Renal pelvis (tissue), 12 donors: ENCODE measurements at places on chromosomes 3 and 15. TPM values are rescaled to one million over a fixed set of nuclear protein-coding genes. Genes with fewer than 3 reads are reported as not detected.

Gene CEMIP
- 7.0 TPM for polyA plus RNA-seq

Gene TLR9
- polyA plus RNA-seq, result 0.09 TPM

Gene RFC4
- 47.6 TPM for polyA plus RNA-seq

DNA sequence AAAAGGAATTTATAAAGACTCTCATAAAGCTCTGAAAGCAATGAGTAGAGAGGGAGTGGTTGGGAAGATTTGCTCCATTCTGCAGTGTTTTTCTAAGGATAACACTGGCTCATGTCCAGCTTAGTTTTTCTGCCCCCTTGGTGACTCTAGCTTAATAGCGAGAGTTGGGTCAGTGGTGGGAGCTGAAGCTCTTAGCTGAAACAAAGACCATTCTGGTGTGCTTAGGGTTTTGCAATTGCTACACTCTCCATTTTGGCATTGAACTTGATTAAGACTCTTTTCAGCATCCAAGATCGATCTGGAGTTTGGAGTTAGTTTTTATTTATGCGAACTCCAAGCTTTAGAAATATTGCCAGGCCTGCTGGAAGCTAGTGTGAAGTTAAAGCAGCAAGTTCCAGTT is 98.0 kb downstream of the ATG7 start:
- DNase-seq, result no peak

GRCh38 chr3:30819067-30819798 is 75.2 kb downstream of the GADL1 start:
- no peak for DNase-seq

DNA sequence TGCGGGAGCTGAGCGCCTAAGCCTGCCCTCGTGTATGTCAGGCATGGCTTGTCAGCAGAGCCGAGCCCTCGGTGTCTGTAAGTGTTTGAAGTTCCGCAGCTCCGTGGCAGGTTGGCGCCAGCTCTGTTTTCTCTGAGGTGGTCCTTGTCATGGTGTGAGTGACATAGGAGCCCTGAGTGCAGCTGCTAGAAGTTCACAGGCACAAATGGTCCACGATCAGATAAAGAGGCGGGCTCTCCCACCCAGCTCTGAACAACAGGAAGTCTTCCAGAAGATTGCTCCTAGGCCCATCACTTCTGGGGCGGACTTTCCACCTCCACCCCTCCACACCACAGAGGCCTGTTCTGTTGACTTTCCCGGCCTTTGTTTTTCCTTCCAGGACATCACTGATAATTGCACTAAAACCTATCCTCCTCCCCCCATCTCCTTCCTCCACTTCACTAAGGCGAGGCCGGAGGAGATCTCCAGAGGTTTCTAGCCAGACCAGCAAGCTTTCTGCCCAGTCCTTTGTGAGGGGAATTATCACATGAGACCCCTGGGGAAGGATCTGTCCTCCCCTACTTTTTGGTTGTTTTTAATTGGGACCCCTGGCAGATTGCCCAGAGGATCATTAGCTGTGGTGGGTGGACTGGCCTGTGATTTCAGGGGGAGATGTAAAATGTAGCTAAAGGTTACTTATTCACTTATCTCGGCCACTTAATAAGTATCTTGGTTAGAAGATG is 19.9 kb downstream of the ITPR1 start:
- peak; percentile 88 for DNase-seq
